Right hindlimb (tissue), 1 donor: ENCODE measurements at places on chromosomes 7 and 10.

GRCh38 chr7:131122394-131122793 is 205.3 kb upstream of the MKLN1 start:
- DNase-seq, result no peak

DNA sequence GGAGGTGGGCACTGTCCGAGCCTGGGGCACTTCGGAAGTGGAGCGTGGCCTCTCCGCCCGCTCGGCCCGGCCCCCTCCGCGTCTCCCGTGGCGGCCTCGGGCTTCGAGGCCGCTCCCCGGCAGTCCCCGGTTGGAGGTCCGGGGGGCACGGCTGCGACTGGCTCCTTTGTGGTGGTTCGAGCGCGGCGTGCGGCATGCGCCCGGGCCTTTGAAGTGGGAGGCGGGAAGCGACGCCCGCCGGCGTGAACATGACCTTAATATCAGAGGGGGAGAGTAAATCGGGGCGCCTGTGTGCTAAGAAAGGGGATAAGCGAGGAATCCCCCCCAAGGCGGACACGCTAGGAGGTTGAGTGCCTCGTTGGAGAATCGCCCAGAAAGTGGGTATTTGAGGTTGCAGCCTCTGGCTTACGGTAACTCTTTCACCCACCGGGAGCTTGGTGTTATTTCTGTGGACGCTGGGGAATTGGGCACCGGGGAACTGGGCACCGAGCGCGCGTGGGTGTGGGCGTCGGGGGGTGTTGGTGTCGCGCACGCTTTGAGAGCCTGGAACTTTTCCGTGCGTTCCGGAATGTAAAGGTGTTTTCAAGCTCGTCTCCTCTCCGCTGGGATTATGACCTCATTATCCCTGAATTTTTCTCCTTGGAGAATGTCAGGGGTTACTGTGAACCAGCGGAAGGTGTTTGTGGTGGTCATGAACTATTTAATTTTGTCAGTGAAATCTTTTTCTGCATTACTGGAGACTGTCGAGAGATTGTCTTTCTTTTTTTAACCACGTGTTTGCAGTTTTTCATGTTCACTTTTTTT is 660 bp downstream of the SUV39H2 start:
- no peak for DNase-seq

DNA sequence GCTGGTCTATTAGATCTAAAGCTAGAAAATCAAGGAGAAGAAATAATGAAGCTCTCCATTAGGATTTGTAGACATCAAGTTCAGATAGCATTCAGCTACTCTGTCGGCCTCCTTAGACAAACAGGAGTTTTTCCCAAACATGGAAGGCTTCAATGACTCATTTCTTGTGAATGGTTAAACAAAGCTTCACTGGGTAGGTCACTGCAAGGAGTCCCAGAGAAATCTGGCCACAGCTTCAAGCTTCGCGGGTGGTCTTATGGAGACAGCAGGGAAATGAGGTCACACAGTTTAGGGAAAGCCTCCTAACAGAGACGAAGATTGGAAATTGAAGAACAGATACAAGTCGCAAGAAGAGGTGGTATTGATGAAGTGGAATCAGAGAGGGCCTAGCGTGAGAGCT is 22.6 kb upstream of the LRRC72 start:
- no peak for DNase-seq

DNA sequence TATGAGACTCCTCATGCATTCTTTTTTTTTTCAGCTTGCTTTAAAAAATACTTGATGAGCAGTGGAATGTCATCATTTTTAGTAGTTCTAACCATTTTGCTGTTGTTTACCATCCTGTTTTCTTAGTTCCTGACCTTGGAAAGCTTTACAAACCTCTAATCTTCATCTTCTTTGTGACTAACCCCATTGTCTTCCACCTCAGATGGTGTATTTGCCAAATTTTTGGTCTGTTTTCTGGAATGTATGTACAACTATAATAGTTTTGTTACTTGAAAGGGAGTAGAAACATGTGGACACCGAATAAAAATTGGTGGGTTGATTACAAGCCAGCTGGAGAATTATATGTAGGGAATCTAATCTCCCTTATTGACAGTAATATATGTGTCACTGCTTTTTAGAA is 172.7 kb downstream of the SND1 start:
- DNase-seq, result no peak

DNA sequence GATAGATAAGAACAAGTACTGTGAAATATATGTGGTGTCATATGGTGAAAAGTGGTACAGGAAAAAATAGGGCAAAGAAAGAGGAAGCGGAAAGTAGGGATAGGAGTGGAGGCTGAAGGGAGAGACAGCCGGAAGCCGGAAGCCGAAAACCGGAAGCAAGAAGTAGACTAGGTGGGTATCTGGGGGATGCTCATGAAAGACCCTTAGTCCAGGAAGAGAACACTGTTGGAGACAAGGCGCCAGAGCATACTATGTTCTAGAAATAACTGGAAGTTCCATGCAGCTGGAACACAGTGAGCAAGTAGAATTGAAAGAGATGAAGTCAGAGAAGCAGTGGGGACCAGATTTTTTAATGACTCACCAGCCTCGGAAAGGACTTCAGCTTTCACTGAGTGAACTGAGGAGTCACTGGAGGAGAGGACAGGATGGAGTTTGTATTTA is 22.5 kb downstream of the ST8SIA6 start:
- no peak for DNase-seq

GRCh38 chr7:127485482-127485881 is 93.0 kb upstream of the ZNF800 start:
- no peak for DNase-seq

DNA sequence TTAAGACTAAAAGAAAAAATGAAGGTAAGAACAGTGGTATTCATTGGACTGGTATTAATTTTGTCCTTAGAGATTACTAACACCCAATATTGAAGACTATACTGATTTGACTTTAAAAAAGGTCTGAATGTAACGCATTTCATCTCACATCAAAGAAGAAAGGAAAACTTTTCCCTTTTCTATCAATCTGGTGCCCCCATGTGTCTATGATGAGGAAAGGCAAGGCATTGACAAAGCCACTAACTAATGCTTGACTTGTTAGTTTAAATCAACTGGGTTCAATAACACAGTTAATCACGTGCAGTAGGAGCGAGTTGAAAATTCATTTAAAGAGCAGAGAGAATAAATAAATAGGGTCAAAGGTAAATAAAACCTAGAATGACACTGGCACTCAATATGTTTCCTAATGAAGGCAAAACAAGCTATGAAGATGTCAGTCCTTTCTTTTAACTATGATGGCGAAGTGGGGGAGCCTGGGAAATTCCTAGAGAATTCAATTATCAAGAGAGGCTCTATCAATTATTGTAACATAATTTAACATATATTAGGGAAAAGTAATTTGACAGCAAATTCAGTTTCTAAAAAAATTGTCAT is 180.9 kb downstream of the ANK3 start:
- DNase-seq, result no peak

DNA sequence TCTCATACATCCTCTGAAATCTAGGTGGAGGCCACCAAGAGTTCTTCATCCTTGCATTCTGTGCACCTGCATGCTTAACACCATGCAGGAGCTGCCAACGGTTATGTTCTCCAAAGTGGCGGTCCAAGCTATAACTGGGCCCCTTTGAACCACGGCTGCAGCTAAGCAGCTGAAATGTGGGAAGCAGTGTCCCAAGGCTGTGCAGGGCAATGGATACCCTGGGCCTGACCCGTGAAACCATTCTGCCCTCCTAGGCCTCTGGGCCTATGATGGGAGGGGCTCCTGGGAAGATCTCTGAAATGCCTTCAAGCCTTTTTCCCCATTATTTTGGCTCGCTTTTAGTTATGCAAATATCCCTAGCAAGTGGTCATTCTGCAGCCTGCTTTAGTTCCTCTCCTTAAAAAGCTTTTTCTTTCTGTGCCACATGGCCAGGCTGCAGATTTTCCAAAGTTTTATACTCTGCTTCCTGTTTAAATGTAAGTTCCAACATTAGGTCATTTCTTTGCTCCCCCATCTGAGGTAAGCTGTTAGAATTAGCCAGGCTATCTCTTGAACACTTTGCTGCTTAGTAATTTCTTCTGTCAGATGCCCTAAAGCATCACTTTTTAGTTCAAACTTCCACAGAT is 7.7 kb upstream of the GTPBP4 start:
- no peak for DNase-seq

GRCh38 chr7:33921216-33921938 is 16.0 kb downstream of the BMPER start:
- DNase-seq, result no peak

- DNase-seq, result no peak
Observed at GRCh38 chr10:103470761-103471653, 8.0 kb downstream of the CALHM3 start.
